Stimulated activated CD4-positive, alpha-beta T cell treated with anti-CD3 and anti-CD28 coated beads, Interleukin-15, amount 100 ng/mL, for 1 hour (primary cell): ENCODE measurements at places on chromosomes 2 and 18.

DNA sequence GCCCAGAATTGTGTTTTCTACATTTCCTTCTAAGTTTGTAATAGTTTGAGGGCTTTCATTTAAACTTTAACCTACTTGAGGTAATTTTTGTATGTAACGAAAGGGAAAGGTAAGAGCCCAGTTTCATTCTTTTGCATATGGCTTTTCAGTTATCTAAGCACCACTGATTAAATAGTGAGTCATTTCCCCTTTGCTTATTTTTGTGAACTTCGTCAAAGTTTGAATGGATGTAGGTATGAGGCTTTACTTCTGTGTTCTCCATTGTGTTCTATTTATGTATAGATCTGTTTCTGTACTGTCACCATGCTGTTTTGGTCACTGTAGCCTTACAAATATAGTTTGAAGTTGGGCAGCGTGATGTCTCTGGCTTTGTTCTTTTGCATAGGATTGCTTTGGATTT is 944.8 kb upstream of the CNTNAP5 start:
- no peak for DNase-seq

DNA sequence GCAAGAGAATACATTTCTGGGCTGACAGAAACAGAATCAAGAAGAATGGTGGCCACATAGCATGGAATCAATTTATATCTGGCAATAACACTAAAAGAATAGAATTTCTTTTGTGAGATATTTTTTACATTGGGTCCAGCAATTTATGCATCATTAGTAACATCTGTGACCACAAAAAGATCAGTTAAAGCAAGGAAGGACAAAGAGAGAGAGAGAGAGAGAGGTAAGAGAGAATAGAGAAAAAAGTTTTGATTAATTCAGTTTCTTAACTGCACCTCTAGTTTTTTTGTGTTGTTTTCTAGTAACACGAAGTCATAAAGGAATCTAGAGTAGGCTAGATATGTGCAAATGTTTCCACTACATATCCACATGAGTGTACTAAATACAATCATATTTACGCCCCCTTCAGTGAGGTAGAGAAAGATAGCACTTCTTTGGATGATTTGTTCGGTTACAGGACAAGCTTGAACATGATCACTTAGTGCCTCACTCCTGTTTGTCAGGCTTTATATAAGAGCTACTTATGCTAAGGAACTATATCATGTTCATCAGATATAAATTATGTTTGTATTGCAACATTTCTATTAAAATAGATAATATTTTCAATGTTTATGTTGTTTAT is 247.4 kb upstream of the COL3A1 start:
- no peak for DNase-seq

DNA sequence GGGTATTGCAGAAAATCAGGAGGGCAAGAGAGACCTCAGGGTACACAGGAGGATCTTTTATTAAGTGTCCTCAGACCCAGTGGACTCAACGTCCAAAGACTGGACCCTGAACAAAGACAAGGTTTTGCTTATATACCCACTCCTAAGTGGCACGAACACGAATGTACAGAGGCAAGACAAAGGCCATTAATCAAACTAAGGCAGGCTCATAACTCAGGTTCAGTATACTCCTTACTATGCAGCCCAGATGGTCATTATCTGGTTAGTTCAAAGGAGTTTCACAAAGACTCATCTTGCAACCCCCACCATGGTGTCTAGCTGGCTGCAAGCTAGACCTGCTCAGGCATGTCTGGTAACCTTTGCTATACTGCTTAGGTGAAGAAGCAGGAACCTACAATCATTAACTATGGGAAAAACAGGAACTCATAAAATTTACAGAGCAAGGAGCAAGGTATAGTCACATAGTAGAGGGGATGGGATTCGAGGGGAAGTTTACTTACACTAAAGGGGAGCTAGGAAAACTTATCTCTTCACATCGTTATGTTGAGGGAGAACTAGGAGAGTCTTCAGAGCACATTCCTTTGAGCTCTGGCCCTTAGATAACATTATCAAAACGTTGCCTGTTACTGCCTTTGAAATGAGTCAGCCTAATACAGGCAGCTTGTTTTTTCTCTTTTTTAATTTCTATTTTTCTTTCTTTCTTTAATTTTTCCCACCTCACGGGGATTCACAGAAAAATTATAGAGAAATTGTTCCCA is 33.9 kb downstream of the SLC4A3 start:
- no peak for DNase-seq

GRCh38 chr2:240936106-240936505 is 30.0 kb downstream of the CROCC2 start:
- no peak for DNase-seq

GRCh38 chr2:86027196-86027921 is 78.3 kb downstream of the POLR1A start:
- DNase-seq = no peak

DNA sequence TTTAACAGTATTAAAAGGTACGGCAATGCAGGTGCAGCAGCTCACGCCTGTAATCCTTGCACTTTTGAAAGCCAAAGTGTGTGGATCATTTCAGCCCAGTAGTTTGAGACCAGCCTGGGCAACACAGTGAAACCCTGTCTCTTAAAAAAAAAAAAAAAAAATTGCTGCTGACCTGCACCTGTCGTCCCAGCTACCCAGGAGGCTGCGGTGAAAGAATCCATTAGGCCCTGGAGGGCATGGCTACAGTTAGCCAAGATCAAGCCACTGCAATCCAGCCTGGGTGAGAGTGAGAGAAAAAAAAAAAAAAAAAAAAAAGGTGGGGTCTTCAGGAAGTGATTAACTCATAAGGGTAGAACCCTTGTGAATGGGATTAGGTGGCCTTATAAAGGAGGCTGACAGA is 12.8 kb downstream of the CUL3 start:
- DNase-seq = no peak

- DNase-seq = no peak
Measured at GRCh38 chr2:155689791-155690190, 642.7 kb downstream of the NR4A2 start.

- no peak for DNase-seq
Measured at GRCh38 chr2:224887141-224887540, 155.1 kb downstream of the DOCK10 start.

GRCh38 chr2:212974692-212975091 is 176.7 kb downstream of the IKZF2 start:
- DNase-seq = no peak

DNA sequence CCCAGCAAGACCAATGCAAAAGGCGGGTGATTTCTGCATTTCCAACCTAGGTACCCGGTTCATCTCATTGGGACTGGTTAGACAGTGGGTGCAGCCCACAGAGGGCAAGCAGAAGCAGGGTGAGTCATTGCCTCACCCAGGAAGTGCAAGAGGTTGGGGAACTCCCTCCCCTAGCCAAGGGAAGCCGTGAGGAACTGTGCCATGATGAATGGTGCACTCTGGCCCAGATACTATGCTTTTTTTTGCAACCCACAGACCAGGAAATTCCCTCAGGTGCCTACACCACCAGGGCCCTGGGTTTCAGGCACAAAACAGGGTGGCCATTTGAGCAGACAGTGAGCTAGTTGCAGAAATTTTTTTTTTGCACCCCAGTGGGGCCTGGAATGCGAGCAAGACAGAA is 662.6 kb upstream of the ACVR2A start:
- DNase-seq = peak; percentile 17

DNA sequence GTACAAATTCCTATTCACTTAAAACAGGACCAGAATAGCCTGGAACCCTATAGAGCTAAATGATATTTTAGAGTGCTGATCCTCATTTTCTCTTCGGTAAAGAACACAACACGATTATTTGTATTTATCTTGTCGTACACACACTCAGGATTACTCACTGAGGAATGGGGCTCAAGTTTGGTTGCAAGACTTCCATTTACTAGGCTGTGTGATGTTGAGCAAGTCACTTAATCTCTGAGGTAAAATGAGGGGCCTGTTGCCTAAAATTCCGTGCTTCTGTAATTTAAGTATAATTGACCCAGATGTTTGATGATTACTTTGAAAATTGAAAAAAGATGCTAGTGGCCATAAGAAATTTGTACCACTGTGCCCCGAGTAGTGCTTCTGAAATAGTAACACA is 42.6 kb upstream of the MAP4K3 start:
- DNase-seq = no peak

GRCh38 chr18:48860269-48861180 is 90.2 kb downstream of the SMAD7 start:
- DNase-seq = no peak

GRCh38 chr18:5057386-5058348 is 139.4 kb downstream of the AKAIN1 start:
- DNase-seq = no peak

DNA sequence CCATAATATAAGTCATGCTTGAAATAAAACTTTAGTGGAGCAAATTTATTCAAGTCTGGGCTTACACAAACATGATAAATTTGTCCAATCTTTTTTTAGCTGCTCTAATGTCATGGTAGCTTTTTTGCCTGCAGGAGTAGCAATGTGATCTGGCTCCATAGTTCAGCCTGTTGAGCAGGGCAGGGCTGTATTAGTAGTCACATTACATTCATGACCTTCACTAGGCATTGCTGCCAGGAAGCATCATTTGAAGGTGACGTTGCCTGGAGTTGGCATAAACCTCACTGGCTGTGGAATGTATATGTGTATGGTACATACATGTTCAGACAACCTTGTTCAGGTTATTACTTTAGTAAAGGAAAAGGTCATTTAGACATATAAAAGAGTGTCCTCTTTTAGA is 76.6 kb downstream of the CCDC85A start:
- DNase-seq = no peak

GRCh38 chr2:230983566-230983965 is 12.4 kb upstream of the SPATA3 start:
- no peak for DNase-seq

- no peak for DNase-seq
Measured at GRCh38 chr2:185695711-185696235, 42.8 kb upstream of the FSIP2 start.

GRCh38 chr2:225556461-225556860 is 157.0 kb downstream of the NYAP2 start:
- DNase-seq = no peak

GRCh38 chr2:191696001-191696400 is 18.1 kb downstream of the NABP1 start:
- DNase-seq = no peak

GRCh38 chr2:6960659-6961058 is 43.4 kb downstream of the RNF144A start:
- no peak for DNase-seq

DNA sequence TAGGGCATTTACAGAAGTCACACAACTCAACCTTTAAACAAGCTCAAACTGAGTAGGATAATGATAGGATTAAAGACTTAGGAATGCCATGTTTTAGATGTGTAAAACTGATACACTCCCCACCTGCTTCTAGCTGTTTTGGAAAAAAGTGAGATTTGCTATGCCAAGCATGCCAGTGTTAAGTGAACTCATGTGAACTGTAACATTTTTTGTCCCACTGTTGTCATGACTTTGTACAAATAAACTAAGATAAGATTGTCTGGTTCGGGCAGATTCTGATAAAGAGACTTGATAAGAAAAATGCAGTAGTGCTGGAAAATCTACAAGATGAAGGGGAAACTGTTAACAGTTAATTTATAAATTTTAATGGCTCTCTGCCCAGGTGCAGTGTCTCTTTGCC is 66.5 kb downstream of the GLS start:
- no peak for DNase-seq

- no peak for DNase-seq
Measured at GRCh38 chr2:120108749-120109148, 95.9 kb downstream of the EPB41L5 start.

DNA sequence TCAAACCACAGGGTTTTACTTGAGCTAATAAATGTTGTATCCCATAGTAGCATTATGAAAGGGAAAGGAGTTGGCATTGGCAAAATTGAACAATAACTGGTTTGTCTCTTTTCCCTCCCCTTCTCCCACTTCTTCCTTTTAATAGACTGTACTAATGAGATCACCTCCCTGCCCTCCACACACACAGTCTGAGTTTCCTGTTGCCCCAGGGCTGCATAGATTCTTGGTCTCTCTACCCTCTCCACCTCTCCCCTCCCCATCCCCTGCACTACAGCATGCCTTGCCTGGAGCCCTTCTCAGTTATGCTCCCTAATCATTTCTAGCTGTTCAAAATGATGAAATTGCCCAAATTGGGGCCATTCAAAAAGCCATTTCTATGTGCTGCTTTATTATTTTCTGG is 37.2 kb upstream of the NEMP2 start:
- DNase-seq = no peak

DNA sequence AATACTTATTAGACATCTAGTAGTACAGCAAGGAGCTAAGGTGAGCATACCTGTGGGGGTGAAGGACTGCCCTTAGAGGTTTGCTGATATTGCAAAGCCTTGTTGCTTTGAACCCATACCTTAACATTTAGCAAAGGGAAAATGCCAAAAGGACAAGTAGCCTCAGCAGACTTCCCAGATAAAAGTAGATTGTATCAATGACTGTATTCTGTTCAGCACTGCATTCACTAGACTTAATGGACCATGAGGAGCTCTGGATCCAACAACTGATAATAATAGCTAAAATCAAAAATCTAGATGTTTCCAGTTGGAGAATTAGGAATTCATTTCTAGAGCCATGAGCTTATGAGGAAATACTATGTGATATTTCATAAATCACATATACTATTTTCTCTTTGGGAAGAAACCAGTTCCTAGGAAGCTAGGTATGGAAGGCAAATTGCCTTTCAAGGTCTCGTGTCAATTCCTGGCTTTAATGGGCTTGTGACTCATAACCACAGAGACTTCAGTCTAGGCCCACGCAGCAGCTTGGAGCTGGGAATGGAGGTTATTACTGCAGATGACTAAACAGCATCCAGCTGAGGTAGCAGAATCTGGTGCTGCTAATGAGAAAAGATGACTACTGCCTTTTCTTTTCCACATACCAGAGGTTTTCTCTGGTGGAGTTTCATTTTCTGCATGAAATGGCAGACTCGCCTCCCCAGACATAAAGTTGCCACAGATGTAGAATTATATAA is 191.2 kb upstream of the NABP1 start:
- DNase-seq = no peak

DNA sequence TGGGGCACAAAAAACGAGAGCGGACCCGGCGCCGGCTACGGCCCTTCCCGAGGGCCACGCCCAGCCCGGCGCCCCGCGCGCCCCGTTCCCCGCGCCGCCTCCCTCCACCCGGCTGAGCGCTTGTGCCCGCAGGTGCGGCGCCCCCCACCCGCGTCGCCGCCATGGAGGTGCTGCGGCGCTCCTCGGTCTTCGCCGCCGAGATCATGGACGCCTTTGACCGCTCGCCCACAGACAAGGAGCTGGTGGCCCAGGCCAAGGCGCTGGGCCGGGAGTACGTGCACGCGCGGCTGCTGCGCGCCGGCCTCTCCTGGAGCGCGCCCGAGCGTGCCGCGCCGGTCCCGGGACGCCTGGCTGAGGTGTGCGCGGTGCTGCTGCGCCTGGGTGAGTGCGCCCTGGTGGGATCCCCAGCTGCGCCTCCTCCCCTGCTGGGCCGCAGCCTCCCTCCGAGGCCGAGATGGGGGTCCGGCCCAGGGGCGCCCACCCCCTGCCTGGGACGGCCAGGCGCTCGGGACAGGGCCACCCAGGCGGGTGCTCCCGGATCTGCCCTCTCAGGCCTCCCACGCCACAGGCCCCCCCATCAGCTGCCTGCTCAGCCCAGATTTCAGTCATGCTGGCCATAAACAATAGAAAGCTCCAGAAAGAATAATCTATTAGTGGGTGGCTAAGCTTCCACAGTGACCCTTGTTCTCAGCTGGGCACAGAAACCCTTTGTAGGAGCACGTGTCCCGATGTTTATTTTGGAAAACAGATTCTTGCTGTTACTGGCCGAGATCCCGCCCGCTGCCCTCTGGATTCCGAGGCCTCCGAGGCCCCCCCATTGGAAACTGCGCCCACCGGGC is 997 bp downstream of the BOK start:
- no peak for DNase-seq

GRCh38 chr2:14677039-14677438 is 44.5 kb downstream of the LRATD1 start:
- DNase-seq = no peak

- no peak for DNase-seq
Measured at GRCh38 chr2:223049356-223049755, 2.6 kb upstream of the KCNE4 start.
